Muscle of arm (tissue), 14 donors: ENCODE measurements at places on chromosomes 3 and 15. TPM values are rescaled to one million over a fixed set of nuclear protein-coding genes. Genes with fewer than 3 reads are reported as not detected.
A peak's percentile ranks its signal among the peaks of the same experiment; 100 is the strongest.

- DNase-seq: peak; percentile 78
These were observed at the start of gene EOGT for GRCh38 chr3:69013253-69014021. EOGT (minus strand) TSS chr3:69013684; CDS start chr3:69009846, 3,838 bp downstream.

The PLIN1 gene
- 0.57 TPM for polyA plus RNA-seq

GRCh38 chr3:99505646-99506269 is 132.6 kb upstream of the COL8A1 start:
- DNase-seq: no peak

GRCh38 chr3:187773233-187774184 is 28.2 kb upstream of the BCL6 start:
- DNase-seq: no peak

GRCh38 chr15:66491846-66492245 is 5.7 kb downstream of the SNAPC5 start:
- no peak for DNase-seq

The IL5RA gene
- polyA plus RNA-seq: not detected

DNA sequence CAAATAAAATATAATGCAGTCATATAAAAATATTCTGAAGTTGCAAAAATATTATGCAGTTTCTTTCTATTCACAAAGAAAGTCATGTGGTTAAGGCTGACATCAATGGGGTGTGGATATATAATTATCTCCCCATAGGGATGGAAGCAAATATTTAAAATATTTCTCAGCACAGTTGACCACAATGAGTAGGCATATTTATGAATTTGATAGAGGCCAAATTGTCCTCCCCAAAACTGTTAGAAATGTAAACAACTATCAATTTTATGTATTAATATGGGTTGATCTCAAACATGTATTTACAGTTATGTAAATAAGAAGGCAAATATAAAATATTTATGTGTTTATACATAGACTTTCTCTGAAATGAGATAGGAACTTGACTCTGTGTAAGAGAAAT is 246.0 kb upstream of the CBLB start:
- DNase-seq: no peak

GRCh38 chr3:172129850-172130716 is 90.7 kb downstream of the FNDC3B start:
- peak; percentile 73 for DNase-seq

The RBP2 gene
- 0.66 TPM for polyA plus RNA-seq

The CCDC9B gene
- polyA plus RNA-seq: 21.9 TPM

DNA sequence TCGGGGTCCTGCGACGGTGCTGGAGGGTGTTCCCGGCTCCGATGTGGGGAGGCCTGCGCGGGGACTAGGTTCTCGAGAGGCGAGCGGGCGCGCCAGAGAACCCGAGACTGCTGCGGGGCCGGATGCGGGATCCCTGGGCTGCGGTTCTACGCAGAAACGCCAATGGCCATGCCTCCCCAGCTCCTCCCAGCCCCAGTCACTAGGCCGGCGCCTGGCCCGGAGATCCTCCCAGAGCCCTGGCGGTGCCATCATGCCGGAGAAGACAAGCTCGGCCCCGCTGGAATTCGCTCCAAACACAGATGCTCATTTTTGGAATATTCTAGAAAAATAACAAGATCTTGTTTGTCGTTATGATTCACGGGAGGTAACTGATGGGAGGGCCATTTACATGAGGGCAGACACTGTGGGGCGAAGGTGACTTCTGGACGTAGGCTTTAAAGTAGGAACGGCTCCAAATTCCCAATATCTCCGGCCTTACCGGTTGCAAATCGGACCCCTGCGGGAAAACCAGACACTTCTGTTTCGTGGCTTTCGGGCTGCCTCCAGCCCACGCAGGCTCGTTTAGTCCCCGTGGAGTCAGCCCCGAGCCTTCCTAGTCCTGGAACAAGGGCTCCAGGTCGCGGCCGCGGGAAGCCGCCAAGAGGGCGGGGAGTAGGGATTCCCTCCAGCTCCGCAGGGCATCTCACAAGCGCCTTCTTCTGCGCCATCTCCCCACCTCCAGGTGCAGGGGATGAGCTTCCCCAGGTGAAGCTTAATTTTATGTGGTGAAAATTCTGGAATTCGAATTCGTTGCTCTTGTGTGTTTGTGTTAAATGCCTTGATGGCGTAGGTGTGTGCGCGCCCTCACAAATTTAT is 74.8 kb upstream of the POLG start:
- no peak for DNase-seq
